ENCODE measurements at places on chromosomes 5 and 9.
A peak's percentile ranks its signal among the peaks of the same experiment; 100 is the strongest.

DNA sequence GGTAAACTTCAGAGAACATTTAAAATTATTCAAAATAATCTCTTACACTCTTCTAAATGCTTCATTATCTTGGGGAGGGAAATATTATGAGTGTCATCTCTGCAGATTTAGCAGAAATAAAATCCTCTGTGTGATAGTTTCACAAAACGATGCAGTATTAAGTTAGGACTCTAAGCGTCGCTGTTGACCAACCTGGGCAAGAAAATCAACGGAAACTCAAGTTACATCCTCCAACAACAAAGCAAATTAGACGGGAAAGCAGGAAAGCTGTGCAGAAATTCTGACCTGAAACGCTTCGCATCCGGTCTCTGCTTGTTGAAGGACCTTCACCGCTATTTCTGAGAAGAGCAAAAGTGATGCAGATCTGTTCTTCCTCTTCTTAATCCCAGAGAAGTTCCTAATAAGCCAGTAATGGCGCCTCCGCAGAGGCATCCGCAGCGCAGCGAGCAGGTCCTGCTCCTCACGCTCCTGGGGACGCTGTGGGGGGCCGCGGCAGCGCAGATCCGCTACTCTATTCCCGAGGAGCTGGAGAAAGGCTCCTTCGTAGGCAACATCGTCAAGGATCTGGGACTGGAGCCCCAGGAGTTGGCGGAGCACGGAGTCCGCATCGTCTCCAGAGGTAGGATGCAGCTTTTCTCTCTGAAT, at the start of gene PCDHGA6:
TSS of gene PCDHGA6 (plus strand) at position 219 of the 645 bp plus-strand sequence. CDS start at position 412, 193 bp downstream.
- no peak for DNase-seq

GRCh38 chr9:135214706-135215105, 127.2 kb downstream of the OLFM1 start:
- DNase-seq, result peak; percentile 15

GRCh38 chr5:134555223-134555889, 29.9 kb downstream of the JADE2 start:
- no peak for DNase-seq

GRCh38 chr5:64765804-64766504, 2.5 kb downstream of the SREK1IP1 start:
- DNase-seq, result no peak

GRCh38 chr5:137836997-137837396, 30.7 kb upstream of the MYOT start:
- DNase-seq, result no peak

- no peak for DNase-seq
Observed at GRCh38 chr9:118533101-118533500, 828.9 kb downstream of the TLR4 start.

DNA sequence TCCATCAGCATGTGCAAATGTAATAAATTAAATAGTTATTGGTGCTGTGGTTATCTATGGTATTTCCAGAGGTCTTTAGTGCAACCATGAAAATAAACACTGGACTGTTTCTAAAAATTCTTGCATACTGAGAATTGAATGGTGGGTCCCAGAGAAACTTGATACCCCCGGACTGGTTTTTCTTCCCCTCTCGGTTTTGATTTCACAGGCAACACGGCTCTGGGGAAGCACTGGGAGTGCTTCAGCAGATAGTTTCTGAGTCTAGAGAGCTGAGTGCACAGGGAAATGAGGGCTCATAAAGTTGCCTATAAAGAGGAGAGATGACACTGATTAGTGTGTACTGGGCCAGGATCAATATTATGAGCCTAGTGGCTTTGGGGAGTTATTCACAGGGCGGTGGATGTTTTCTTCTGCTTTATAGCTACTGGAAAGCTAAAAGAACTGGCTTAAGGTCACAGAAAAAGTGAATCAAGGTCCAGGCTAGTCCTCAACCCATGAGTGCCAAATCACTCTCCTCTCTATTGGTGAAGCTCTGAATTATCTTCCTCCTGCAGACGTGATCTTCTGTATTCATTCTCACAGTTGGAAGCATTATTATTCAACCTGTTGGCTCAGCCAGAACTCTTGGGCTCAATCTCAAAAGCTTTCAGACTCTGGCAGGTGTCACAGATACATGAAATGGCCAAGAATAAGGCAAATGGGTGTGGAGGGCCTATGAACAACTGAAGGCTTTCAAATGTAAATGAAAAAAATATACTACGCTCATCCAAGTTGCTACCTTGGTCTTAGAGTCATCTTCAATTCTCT, 170.2 kb upstream of the HMHB1 start:
- DNase-seq, result no peak

DNA sequence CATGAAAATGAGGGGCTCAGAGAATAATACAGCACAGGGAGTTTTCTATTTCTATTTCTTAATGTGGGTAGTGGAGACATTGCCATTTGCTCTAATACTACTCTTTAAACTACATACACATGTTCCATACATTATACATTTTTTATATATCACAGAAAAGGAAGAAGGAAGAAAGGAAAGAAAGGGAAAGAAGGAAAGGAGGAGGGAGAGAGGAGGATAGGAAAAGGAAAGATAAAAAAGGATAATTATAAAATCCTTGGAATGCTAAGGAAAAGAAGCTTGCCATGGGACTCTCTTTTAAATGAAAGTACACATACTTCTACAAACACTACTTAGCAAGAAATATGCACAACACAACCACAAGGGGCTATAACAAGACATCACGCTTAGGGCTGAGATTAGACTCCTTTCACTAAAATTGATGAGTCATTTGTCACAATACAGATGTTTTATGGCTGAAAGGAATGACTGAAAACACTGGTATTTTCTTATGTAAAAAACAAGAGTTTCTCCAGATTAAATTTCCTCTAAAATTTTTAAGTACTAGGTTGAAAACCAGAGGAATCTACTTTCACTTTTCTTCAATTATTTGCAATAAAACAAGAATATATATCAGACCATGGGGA, 219.8 kb downstream of the ARL15 start:
- DNase-seq, result no peak

GRCh38 chr9:38298503-38298902, 94.0 kb upstream of the ALDH1B1 start:
- no peak for DNase-seq

GRCh38 chr5:67960939-67961338, 254.6 kb upstream of the PIK3R1 start:
- no peak for DNase-seq

DNA sequence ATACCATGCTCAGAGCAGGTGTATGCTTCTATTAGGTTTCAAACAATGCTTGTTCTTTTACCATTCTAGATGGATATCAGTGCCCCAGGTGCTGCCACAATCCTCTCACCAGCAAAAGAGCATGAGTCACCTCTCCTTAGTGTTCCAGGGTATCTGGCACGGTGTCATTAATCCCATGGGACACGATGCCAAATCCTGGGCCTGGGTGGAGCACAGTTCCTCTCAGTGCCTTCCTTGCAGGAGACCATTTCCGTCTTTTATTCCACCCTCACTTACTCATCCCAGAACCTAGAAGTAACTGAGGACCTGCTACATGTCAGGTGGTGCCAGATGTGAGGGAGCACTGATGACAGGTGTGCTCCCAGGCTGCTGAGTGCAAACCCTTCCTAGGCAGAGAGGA, 1.3 kb upstream of the OR13J1 start:
- no peak for DNase-seq

GRCh38 chr5:89338935-89339334, 456.0 kb upstream of the MEF2C start:
- DNase-seq, result no peak

DNA sequence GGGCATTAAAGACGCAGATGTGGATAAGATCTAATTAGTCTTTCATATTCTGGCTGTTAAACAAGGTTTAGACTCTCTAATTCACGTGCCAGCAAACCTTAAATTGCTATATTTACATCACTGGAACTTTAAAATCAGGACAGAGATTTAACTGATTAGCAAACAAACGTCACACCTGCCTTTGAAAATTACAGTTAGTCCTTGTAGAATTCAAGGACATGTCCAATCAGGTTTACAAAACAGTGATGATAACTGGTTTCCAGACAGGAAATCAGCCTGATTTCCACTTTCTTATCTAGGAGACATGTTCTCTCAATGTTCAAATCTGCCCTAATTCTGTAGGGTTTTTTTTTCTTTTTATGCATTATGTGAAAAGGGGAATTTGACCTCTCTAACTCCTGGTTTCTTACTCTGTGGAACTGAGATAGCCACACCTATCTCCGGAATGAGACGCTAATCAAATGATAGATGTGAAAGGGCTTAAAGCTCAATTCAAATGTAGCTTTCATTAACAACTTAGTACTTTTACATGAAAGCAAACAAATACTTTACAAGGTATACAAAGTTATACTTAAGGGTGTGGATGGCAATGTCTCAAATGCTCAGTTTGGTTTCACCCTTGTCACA, 26.5 kb downstream of the SPINK5 start:
- no peak for DNase-seq

DNA sequence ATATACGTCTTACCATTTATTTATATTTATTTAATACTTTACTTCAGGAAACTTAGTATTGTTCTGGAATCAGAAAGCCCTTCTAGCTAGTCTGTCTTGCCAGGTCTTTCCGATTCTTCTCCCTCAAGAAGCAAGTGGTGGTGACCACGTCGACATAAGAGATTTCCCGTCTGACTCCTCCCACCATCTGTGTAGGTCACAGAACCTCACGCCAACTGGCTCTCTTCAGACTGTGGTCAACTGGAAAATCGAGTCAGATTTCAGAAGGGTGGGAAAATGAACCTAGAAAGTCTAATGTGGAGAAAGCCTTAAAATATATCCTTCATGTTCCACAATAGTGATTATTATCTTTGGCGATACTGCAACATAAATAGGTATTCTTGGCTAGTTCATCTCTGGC, 17.3 kb downstream of the THBS4 start:
- DNase-seq, result no peak

GRCh38 chr5:124453221-124454051, 293.0 kb downstream of the ZNF608 start:
- no peak for DNase-seq

All from heart left ventricle (tissue), 16 donors.